T-helper 17 cell (primary cell): ENCODE measurements at places on chromosomes 6 and 20. TPM values are rescaled to one million over a fixed set of nuclear protein-coding genes. Genes with fewer than 3 reads are reported as not detected.

SLC12A5 gene
- total RNA-seq, result not detected

DSP gene
- not detected for total RNA-seq

EDN3 gene
- total RNA-seq, result 0.92 TPM

C6orf15 gene
- not detected for total RNA-seq

TMEM74B gene
- total RNA-seq, result not detected

DNA sequence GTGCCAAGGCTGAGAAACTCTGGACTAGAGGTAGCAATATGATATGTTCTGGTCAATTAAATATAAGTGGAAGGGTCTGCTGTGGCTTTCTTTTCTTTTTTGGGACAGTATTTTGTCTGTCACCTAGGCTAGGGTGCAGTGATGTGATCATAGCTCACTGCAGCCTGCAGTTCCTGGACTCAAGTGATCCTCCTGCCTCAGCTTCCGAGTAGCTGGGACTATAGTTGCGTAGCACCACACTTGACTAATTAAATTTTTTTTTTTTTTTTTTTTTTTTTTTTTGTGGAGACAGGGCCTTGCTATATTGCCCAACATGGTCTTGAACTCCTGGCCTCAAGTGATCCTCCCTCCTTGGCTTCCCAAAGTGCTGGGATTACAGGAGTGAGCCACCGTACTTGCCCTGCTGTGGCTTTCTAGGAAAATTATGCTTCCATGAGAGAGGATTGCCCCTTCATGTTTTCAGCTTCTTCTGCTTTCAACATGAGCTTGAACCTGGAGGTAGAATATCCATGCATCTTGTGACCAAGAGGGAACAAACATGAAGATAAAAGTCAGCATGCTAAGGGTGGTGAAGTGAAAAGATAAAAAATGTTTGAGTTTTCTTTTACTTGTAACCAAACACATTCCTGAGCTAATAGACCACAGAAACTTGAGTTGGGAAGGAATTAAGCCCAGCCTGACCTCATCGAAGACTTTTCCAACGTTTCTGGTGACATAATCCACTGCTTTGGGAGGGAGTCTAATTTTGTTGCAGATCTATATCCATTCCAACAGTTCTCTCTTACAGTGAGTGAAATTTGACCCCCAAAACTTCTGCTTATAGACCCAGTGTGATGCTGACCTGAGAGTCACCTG is 75.1 kb downstream of the CARMIL1 start:
- H3K27me3 ChIP-seq, result no peaks in the 10 kb centered on the region
- no peak overlapping the region for H3K27ac ChIP-seq
- no peaks in the 10 kb centered on the region for H3K36me3 ChIP-seq
- H3K4me1 ChIP-seq, result peaks cover 3% of the 10 kb centered on the region
- H3K4me3 ChIP-seq, result no peak overlapping the region

GRCh38 chr20:45052698-45053429 is 48.1 kb downstream of the KCNS1 start:
- no peak for DNase-seq
- peaks cover 7% of the 10 kb centered on the region for H3K36me3 ChIP-seq
- H3K27me3 ChIP-seq, result no peaks in the 10 kb centered on the region
- peak overlapping the region; percentile 91 for H3K27ac ChIP-seq

DNA sequence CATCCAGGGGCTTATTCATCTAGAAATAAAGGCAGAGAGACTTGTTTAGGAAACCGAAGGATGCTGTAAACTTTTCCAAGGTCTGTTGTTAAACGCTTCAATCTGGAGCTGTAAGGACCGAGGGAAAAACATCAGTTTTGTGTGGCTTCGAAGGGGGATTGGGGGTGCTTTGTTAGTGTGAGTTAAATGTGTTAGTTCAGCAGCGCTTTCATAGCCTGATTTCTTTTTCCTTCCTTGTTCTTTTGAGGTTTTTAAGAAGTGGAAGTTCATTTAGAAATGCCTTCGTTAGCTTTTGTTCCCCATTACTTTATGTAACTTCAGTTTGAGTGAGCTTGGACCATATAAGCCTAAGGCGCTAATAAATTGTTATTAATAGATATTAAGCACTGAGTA is 1.5 kb downstream of the ANKS1A start:
- H3K4me3 ChIP-seq, result peak overlapping the region; percentile 100
- peaks cover 7% of the 10 kb centered on the region for H3K36me3 ChIP-seq
- peaks cover 39% of the 10 kb centered on the region for H3K4me1 ChIP-seq
- no peaks in the 10 kb centered on the region for H3K27me3 ChIP-seq
- peak overlapping the region; percentile 72 for H3K27ac ChIP-seq

DNA sequence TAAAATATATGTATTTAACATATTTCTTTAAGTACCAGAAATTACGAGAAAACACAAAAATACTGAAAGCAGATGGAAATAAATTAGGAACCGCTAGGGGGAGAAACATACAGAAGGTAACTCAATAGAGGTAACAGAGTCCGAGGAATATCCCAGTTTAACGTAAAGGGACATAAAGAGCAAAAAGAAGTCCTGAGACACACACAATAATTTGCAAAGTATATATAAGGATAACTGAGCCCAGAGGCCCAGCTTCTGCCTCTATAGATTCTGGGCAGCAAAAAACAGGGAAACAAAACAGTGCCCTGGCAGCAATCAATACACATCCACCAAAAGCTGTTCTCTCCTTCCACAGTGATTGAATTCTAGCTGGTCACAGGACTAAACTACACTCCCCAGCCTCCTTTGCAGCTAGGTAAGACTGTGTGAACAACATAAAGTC is 15.1 kb downstream of the TBC1D32 start:
- H3K36me3 ChIP-seq, result peaks cover 15% of the 10 kb centered on the region
- H3K27ac ChIP-seq, result no peak overlapping the region
- no peaks in the 10 kb centered on the region for H3K27me3 ChIP-seq
- DNase-seq, result no peak

DNA sequence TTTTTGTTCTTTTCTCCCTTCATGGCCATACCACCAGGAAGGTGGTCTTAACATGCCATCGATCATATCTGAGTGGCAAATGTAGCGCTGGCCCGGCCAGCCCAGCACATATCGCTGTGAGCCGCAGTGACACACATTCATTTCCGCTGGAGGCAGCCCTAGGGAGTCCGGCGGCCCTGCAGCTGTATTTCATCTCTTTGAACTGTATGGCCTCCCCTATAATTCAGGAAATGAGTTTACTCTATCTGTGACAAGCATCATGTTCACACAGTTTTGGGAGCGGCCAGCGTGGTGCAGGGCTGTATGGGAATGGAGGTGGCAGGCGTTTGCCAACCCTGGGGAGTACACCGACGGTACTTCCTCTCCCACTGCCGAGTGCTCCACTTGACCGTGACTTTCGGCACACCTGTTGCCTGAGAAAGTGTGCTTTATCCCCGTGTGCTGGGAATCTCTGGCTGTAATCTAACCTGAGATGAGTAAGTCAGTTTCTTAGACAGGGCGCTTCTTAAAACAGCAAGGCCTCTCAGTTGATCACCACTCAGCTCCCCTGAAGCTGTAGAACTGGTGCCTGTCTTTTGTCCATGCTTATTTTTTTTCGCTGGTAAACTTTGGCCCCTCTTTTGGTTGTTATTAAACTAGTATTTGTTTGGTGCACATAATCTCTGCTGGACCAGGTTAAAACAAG is 257.1 kb upstream of the TAB2 start:
- H3K27ac ChIP-seq, result peak overlapping the region; percentile 93
- peak; percentile 34 for DNase-seq
- H3K4me1 ChIP-seq, result peaks cover 28% of the 10 kb centered on the region
- H3K36me3 ChIP-seq, result peaks cover 3% of the 10 kb centered on the region
- no peaks in the 10 kb centered on the region for H3K27me3 ChIP-seq

DNA sequence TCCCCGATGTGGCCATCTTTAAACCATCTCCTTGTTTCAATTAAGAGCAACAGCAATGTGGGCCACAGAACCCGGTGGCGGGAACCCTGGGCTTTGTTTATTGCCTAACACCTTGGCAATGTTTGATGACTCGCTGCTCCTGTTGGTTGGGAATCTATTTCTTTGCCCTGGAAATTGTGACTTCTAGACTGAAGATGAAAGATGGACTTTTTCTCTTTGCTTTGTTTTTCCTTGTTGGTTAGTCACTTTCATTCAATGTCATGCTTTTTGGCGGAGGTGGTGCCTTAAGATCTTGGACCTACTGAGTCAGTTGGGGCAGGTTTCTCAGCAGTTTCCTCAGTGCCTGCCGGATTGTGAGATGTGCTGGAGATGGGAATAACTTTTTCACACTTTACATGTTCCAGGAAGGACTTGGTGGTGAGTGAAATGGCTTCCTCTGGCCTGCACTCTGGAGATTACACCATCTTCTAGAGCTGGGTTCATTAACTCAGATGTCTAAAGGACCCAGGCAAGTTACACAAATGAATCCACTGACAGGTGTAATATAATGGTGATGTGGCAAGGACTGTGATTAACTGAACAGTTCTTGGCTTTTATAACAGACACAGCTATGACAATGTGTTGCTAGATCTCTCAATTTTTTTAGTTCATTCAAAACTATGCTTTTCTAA is 56.3 kb downstream of the TSHZ2 start:
- no peak overlapping the region for H3K4me3 ChIP-seq
- no peak for DNase-seq
- H3K36me3 ChIP-seq, result peaks cover 5% of the 10 kb centered on the region
- H3K4me1 ChIP-seq, result peaks cover 14% of the 10 kb centered on the region

- peak; percentile 38 for DNase-seq
- no peaks in the 10 kb centered on the region for H3K27me3 ChIP-seq
Measured at GRCh38 chr6:32852844-32853540, 512 bp downstream of the TAP1 start.

DNA sequence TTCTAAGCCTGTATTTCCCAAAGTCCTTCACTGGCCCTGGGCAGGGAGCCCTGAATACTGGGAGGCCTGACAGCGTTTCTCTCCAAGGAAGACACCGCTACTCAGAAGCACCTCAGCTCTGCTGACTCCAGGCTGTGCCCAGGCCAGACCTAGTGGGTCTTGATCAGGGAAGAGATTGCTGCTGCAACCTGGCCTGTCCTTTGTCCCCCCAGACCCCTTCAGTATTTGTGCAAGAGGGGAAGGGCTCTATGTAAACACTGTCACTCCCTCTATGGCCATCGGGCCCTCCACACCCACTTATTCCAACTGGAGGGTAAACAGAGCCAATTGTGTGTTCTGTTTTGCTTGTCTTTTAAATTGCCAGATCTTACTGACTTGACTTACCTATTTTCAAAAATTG is 20.6 kb downstream of the PLEKHG1 start:
- H3K36me3 ChIP-seq, result no peaks in the 10 kb centered on the region
- no peaks in the 10 kb centered on the region for H3K27me3 ChIP-seq
- no peak for DNase-seq
- H3K4me1 ChIP-seq, result peaks cover 10% of the 10 kb centered on the region

- H3K4me3 ChIP-seq, result no peak overlapping the region
- H3K36me3 ChIP-seq, result no peaks in the 10 kb centered on the region
- H3K27me3 ChIP-seq, result peaks cover 52% of the 10 kb centered on the region
- DNase-seq, result no peak
- H3K27ac ChIP-seq, result no peak overlapping the region
Measured at GRCh38 chr6:168217880-168218537, 101.6 kb downstream of the DACT2 start.

DNA sequence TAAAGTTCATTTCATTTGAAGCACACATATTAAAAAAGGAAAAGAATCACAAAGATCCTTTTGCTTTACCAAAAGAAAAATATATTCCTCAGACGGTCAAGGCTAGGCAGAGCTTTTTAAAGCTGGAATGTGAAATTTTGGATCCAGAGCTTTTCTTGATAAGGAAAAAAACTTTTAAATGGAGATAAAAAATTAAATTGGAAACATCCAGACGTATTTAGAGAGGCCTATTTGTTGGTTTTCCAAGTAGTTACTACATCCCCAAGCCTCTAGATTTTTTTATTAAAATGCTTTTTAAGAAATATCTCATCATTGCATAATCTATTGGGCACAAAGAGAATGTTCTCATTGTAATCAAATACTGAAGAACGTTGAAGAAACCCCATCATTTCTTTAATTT is 385.7 kb upstream of the CITED2 start:
- H3K27ac ChIP-seq, result no peak overlapping the region
- peaks cover 6% of the 10 kb centered on the region for H3K4me1 ChIP-seq
- H3K4me3 ChIP-seq, result no peak overlapping the region
- DNase-seq, result no peak
- H3K36me3 ChIP-seq, result no peaks in the 10 kb centered on the region

DNA sequence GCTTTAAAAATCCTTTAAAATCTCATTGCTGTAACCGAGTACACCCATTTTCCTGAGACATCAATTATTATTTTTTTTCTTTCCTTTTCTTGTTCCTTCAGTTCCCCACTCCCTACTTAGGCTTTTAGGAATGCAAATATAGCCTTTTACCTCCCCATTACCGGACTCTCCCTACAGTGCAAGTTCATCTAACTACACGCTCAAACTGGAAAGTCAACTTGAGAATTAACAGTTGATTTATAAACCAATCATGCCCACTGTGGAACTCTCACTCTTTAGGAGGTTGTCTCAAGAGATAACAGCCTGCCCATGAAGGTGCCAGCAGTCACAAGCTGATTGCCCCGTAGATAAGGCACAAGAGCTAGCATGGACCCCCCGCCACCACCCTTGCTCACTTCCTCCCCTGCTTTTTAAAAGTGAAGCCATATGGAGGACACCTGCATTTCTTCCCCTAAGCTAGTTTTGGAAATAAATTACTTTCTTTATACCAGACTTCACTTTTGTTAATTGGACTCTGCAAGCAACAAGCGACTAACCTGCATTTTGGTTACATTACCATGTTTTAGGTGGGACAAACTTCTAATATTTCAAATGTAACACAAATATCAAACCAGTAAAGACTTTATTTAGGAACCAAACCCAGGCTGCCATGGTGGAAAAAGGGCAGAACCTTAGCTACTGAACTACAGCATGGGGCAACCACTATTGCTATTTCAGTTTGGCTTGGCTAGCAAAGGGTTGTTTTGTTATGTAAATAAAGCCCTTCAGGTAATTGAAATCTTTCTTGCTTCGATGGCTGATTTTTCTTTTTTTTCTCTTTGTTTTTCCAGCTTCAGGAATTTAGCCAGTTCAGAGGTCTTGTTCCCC is 34.9 kb downstream of the UBD start:
- no peak for DNase-seq
- H3K27me3 ChIP-seq, result peaks cover 54% of the 10 kb centered on the region
- no peak overlapping the region for H3K4me3 ChIP-seq
- no peaks in the 10 kb centered on the region for H3K4me1 ChIP-seq
- H3K36me3 ChIP-seq, result peaks cover 4% of the 10 kb centered on the region

DNA sequence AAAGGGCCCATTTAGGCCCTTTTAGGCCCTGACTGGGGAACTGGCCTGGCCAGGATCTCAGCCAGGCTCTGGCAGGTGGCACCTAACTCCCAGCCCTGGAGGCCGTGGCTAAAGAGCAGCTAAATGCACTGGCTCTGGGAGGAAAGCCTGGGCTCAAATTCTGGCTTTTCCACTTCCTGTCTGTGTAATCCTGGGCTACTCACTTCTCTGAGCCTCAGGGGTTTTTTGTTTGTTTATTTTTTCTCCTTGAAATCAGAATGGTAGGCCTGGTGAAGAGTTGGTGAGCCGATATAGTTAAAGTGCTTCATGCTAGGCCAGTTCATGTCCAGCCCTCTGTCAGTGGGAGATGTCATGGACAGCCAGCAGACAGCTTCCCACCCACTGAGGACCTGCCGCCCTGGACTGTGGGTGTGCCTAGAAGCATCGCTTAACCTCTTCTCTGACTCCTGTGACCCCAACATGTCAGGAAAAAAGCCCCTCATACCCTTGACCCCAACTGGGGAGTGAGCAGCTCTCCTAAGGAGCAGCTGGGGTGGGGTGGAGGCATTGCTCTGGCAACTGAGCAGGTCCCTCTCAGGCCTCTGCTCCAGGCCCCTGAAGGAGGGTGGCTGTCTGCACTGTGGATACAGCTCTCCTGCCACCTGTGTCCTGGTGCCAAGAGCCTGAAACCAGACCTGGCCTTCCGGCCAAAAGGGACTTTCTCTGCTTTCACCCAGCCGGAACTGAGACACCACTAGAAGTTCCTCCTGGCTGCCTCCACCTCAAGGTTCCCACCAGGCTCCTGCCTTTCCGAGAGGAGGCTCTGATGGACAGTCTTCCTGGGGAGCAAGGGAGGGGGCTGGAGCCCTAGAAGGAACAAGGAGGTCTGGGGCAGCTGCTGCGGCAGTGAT is 57.2 kb upstream of the MYL9 start:
- H3K27ac ChIP-seq, result peak overlapping the region; percentile 54
- H3K36me3 ChIP-seq, result no peaks in the 10 kb centered on the region
- no peaks in the 10 kb centered on the region for H3K27me3 ChIP-seq
- no peak overlapping the region for H3K4me3 ChIP-seq
